Right hindlimb (tissue), 1 donor: ENCODE measurements at places on chromosomes 4 and X.
A peak's percentile ranks its signal among the peaks of the same experiment; 100 is the strongest.

GRCh38 chr4:127370604-127371003 lies 262.2 kb upstream of the INTU start:
- DNase-seq: peak; percentile 32

- no peak for DNase-seq
Measured at GRCh38 chrX:38008658-38009057, 2.3 kb downstream of the SYTL5 start.

GRCh38 chrX:151806967-151807540 lies 72.5 kb downstream of the CNGA2 start:
- DNase-seq: no peak

- DNase-seq: no peak
Measured at GRCh38 chr4:18297684-18298083, 276.1 kb upstream of the LCORL start.

DNA sequence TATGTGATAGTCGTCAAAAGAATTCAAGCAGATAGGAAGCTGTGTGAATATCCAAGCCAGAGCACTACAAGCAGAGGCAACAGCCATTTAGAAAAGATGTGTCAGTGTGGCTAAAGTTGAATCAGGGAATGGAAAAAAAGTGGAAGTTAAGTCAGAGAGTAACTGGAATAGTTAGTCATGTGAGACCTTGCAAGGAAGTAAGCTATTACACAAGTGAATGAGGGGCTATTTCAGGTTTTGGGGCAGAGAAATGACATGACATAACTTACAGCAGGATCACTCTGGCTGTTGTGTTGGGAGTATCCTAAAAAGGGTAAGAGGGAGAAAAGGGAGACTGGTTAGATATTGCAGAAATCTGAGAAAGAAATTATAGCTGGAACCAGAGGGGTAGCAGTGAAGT lies 236.6 kb upstream of the PCDH18 start:
- DNase-seq: no peak

GRCh38 chr4:7967501-7968261 lies 28.0 kb upstream of the AFAP1 start:
- no peak for DNase-seq

GRCh38 chrX:2690856-2691542 lies at the start of gene CD99:
Gene CD99 (plus strand): TSS chrX:2691295. CDS start chrX:2691361, 66 bp downstream.
- DNase-seq: peak; percentile 96

DNA sequence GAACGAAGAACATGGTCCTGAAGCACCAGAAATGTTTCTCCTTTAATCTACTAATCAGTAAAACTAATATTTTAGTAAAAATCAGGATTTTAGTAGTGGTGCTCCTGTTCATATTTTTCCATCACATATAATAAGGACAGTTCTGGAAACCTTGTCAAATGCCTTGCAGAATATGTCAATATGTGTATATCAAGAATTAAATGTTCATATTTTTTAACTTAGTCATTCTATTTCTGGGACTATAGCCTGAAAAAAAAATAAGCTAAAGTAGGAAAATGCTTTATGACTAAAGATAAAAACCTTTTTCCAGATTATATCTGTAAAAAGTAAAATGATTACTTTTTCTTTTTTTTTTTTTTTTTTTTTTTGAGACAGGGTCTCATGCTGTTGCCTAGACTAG lies 65.1 kb downstream of the MAB21L2 start:
- no peak for DNase-seq

- peak; percentile 68 for DNase-seq
Measured at GRCh38 chr4:11424000-11424399, 4.7 kb downstream of the HS3ST1 start.

DNA sequence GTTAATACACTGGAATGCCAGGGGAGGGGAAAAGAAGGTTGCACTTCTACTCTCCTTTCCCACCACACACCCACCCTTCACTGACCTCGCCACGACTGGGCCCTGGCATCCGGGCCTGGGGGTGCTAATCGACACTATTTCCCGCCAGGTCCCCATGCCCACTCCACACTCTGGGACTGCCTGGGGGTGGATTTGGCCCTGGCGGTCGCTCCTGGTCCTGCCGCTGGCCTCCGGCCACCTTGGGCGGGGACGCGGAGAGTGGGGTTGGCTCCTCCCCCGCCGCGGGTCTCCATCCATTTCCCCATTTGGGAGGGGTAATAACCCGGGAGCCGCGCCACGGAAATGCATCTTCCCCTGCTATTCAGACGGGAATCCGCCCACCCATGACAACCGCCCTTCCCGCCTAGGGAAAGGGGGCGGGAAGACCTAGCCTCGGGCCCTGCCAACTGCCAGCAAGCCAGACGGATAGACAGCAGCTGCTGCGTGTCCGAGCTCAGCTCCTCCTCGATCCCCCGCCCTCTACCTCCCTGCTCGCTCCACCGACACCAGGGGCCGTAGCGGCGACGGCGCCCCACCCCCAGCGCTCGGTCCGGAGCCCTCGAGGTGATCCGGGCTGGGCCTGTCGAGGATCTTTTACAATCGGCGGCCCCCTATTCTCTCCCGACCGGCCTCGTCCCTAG lies 78.1 kb downstream of the RLIM start:
- peak; percentile 95 for DNase-seq

DNA sequence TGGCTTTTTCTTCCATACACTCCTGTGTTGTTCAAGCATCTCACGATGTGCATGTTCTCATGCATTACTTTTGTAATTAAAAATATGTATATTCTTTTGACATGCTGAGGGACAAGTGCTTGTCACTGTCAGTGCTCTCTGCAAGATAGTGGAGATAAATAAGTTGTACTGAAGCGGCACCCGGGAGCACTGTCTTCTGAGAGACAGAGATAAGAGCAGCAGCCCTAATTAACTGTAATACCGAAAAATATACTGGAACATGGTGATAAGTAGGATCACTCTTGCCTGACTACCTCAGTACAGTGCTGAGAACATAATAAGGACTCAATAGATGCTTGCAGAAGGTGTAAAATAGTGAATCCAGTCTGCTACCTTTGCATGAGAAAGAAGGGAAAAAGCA lies 9.4 kb upstream of the GPR173 start:
- no peak for DNase-seq

DNA sequence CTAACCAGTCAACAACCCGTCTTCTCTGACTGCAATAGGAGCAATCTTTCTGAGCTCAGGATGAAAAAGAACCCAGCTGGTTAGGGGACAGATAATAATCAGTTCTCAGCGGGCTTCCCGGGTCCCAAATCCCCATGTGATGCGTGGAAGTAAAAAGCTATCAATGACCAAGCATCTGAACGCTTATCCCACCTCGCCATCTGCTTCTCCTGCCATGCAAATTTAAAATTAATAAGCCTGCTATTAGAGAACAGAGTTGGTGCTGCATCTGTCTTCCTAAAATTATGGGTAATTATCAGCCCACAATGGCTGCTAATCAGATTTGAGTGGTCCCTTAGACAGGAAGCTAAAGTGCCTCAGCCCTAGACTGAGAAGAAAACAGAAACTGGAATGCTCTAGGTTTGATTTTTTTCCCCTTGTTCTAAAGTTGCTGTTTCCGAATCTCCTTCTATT lies 37.5 kb downstream of the AFAP1 start:
- DNase-seq: no peak

DNA sequence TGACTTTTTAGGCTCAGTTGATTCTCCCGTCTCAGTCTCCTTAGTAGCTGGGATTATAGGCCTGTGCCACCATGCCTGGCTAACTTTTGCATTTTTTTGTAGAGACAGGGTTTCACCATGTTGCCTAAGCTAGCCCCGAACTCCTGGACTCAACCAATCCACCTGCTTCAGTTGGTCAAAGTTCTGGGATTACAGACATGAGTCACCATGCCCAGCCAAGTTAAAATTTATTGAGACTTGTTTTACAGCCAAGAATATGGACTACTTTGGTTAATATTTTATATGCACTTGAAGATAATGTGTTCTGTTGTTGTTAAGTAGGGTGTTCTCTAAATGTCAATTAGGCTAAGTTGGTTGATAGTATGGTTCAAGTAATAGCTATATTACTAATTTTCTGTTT lies 58.7 kb downstream of the CYTL1 start:
- no peak for DNase-seq

- DNase-seq: no peak
Measured at GRCh38 chr4:114057746-114058145, 78.3 kb upstream of the ARSJ start.

- no peak for DNase-seq
Measured at GRCh38 chr4:74742185-74742584, 52.1 kb downstream of the BTC start.

- no peak for DNase-seq
Measured at GRCh38 chr4:82429728-82430192, 502 bp downstream of the HNRNPDL start.
